ENCODE measurements at places on chromosomes 5 and 9. TPM values are rescaled to one million over a fixed set of nuclear protein-coding genes. Genes with fewer than 3 reads are reported as not detected.

Gene FANCG
- total RNA-seq, result 126 TPM

Gene CTSV
- total RNA-seq, result 7.2 TPM

Gene GARNL3
- total RNA-seq, result 10.5 TPM

DNA sequence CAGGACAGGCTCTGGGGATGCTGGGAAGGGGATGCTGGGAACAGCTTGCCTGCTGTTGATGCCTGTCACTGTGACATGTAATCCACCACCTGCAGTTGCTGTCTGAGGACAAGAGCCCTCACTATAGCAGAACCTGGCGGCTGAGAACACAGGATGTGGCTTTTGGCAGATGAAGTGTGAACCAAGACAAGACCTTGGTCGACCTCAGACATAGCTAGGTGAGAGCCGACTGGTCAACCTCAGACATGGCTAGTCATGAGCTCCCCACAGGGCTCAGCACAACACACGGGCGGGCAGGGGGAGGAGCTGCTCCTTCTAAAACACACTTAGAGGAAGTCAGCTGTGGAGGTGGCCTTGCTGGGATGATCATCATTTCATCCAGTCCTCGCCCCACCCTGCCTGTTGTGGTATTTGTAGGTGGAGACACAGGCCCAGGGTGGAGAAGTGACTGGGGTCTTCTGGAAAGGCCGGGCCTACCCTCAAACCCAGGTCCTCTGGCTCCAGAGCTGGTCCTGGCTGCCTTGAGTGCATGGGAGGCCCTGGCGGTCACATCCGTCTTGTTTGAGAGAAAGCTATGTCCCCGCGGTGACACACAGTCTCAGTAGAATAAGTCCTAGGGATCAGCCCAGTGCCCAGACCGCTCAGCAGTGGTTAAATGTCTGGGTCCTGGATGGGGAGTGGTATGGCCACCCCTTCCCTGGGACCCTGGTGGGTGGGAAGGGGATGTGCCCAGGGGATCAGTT is 6.1 kb downstream of the SUSD3 start:
- DNase-seq, result no peak

DNA sequence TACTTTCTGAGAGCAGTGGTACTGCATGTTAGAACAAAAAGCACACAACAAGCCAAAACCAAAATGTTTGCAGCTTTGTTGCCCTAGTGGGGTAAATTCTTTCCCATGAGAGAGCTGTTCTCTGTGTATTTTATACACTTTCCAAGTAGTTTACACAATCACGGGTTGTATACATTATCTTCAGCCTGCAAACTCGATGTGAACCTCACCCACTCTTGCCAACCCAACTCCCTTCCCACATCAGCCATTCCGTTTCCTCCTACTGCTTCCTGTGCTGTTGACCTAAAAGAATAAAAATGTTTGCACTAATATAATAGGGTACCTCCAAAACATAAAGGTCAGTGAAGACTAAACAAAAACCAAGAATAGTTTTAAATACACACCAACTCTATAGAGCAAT is 47.0 kb downstream of the IQGAP2 start:
- no peak for DNase-seq

GRCh38 chr5:127228540-127229184 is 61.9 kb upstream of the MEGF10 start:
- DNase-seq, result no peak

- DNase-seq, result no peak
Measured at GRCh38 chr9:90180381-90180780, 462.2 kb downstream of the DIRAS2 start.

- no peak for DNase-seq
Measured at GRCh38 chr5:219460-219863, 1.3 kb downstream of the SDHA start.
